ENCODE measurements at places on chromosomes 2 and 18.

DNA sequence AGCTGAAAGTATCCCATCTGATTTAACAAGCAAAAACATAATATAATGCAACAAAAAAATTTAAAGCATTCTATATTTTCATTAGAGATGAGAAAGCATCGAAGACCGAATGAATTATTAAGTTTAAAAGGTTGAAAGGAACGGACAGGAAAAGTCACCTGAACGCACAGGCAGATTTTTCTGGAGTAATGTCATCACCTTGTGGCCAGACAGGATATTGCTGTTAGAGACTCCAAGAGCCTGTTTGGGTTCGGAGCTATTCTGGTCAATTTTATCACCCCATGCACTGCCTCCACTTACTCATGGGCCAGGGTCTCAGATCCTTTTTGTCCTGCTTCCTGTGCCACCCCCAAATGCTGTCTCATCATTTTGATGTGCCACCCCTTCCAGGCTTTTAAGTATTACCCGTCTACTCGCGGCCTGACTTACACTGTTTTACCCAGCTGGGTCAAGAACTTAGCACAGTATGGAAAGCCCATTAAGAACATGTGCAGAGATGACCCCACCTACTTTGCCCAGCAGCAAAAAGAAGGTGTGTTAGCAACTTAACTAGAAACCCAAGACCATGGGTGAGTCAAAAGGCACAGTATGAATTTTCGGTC, 27.3 kb downstream of the GKN2 start:
- DNase-seq = peak; percentile 58

DNA sequence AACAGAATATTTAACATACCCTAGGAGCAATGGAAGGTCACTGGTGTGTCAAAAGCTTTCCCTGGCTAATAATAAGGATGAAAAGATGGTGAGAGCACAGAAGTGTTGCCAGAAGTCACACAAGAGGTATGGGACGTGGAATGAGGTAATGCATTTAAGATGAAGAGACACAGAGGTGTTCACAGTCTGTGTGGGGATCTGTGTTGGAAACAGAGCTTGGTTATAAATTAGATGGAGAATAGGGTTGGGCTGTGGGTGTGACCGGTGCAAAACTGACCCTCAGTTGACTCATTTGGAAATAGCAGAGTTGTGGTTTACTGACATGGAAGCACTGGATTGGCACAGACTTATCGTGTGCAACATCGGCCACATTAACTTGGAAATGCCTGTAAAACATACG, 372.5 kb downstream of the SATB2 start:
- DNase-seq = no peak

DNA sequence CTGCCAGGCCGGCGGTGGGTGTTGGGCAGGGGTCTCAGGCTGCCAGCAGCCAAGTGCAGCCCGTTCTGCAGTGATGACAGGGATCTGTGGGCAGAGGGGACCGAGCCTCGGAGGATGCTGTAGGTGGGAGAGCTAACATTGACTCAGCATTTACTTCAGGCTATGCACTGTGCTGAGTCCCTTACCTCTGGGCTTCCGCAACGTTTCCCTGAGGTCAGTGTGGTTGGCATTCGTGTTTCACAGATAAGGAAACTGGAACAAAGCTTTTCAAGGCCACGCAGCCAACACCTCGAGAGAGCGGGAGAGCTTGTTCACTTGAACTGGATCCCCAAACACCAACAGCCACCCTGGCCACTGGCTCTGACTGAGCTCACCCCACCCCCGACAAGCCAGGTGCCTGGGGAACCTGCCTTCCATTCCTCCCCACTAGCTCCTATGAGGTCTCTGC, 839 bp upstream of the GPR148 start:
- DNase-seq = no peak

- no peak for DNase-seq
These were observed 115.3 kb downstream of the METTL8 start for GRCh38 chr2:171318463-171318934.

GRCh38 chr2:233418761-233419546, 64.7 kb downstream of the DGKD start:
- peak; percentile 35 for DNase-seq

GRCh38 chr2:222972420-222972819, 79.6 kb upstream of the KCNE4 start:
- DNase-seq = no peak

DNA sequence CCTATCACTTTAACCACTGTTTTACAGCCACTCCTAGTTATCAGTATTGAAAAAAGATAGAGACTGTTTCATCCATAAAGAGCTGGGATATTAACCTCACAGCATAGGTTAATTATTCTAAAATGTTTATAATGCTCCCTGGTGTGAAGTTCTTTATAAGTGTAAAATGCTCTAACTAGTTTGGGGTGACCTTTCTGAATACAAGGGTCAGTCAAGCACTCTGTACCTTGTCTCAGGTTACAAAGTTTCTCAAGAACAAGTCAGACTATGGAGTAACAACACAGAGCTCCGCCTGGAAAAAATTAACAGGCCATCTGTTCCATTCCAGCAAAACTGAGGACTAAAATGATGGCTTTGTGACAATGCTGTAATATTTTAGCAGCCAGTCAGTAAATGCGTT, 107.4 kb downstream of the NOL4 start:
- DNase-seq = no peak

- no peak for DNase-seq
These were observed 1.3 kb downstream of the PTMA start for GRCh38 chr2:231709636-231709980.

DNA sequence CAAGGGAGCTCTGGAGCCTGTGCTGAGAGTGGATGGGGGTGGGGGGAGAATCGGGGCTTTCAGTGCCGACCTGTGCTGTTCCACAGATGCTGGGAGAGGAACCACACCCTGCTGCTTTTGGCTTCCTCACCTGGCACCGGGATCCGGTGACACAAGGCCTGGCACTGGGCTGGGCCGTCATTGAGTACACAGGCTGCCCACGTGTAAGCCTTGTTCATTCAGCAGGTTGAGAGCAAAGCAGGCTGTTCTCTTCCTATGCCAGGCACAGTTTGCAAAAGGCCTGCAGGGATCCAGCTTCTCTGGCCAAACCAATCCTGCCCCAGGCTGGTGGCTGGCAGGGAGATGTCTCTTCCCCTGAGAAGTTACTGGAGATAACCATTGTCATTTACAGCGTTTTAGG, 17.1 kb downstream of the TRIB2 start:
- no peak for DNase-seq

DNA sequence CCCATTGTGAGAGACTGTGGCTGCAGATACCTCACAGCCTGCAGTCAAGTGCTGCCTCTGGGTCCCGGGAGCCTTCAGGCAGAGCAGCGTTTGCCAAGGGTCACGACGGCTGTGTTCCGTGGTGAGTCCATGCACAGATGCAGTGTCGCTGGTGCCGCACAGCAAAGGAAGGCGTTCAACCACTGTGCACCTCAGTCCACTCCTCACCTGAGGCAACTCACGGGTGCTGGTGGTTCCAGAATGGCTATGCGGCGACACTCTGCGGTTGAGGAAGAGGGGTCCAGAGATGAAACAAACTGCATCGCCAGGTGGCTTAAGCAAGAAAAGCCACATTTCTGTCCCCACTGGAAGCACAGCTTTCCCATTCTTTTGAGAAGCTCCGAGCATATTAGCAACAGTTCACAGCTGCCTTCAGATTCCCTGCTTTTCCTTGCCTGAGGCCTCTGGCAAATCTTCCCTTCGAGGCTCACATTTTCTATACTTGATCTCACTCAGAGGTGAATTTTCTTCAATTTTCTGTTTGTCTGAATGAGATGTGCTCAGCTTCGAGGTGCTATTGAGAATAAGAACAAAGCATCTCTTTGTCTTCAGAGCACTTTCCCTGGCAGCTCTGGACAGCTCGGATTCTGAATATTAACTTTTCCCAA, 208.8 kb upstream of the TWIST2 start:
- no peak for DNase-seq

DNA sequence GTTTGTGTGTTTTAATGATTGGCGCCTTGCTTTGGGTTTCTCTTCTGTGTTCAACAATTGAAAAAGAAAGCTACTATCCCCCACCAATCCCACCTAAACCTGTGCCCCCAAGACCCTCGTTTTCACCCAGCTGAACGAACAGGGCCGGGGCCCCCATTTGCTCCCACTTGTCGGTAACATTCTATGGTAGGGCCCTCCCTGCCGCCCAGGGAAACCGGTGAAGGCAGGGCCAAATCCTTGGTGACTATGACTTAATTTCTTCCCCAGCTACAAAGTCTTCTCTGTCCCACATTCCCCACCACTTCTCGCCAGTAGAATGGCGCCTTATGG, 598 bp upstream of the SNRNP200 start:
- DNase-seq = no peak

GRCh38 chr18:58569490-58569911, 59.4 kb downstream of the ALPK2 start:
- no peak for DNase-seq

DNA sequence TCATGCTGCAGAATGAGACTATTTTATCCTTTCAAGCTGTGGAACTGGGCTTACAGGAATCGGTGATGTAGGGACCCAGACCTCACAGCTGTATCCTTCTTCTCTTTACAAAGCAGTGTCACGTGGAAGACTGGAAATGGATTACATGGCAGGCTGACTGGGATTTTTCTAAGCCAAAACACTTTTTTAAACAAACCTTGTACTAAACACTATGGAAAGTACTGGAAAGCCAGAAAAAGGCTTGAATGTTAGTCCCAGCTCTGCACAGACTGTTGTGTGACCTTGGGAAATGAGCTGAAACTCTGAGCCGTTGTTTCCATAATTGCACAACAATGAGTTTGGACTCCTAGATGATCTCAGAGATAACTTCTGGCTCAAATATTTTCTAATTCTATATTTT, 7.6 kb upstream of the ADAM23 start:
- DNase-seq = no peak

GRCh38 chr18:10230072-10230471, 224.4 kb upstream of the APCDD1 start:
- DNase-seq = no peak

- DNase-seq = no peak
These were observed 38.2 kb downstream of the CRIM1 start for GRCh38 chr2:36393738-36394256.

DNA sequence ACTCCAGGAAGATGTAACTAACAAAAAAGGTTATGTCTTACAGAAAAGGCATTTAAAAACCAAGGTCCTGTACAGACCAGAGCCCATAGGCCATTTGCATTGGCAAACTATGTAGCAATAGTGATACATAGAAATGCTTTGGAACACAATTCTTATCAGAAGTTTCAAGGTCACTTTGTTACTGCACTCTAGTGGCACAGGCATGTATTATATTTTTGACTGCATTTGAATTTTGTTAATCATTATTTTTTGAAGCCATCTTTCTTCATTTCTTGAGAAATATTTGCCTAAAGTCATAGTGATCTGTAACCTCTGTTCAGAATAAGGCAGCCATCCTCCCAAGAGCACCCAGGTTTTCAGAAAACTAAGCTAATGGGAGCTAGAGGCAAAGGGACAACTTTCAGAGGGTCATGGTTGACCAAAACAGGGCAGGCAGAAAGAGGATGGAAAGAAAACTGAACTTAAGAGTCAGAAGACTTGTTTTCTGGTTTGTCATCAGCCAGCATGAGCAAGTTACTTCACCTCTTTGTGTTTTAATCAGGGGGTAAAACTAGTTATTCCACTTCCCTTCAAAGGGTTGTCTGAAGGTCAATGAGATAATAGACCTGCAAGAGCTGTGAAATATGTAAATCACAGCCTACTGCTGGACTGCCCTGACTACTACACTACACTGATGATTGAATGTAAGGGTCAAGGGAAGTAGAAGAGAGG, 41.5 kb downstream of the SLC38A11 start:
- DNase-seq = peak; percentile 53

GRCh38 chr2:45930396-45930792, 278.9 kb downstream of the PRKCE start:
- DNase-seq = no peak

GRCh38 chr2:157488877-157489276, 45.0 kb upstream of the CYTIP start:
- peak; percentile 81 for DNase-seq

DNA sequence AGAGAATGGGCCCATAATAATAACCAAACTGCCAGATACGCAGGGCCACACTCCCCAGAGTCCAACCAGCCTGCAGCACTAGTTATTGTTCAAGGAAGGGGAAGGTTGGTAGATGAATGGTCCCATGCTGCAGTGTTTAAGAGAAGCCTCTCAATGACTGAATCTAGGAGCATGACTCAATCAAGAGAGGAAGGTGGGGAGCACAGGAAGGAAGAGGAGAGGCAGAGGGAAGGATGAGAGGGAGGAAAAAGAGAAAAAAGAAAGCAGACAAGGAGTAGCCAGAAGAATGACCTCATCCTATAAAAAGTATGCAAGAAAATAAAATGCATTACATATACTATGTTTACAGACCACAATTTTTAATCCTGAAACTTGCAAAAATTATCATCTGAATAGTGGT, 174.5 kb downstream of the TCF4 start:
- no peak for DNase-seq

DNA sequence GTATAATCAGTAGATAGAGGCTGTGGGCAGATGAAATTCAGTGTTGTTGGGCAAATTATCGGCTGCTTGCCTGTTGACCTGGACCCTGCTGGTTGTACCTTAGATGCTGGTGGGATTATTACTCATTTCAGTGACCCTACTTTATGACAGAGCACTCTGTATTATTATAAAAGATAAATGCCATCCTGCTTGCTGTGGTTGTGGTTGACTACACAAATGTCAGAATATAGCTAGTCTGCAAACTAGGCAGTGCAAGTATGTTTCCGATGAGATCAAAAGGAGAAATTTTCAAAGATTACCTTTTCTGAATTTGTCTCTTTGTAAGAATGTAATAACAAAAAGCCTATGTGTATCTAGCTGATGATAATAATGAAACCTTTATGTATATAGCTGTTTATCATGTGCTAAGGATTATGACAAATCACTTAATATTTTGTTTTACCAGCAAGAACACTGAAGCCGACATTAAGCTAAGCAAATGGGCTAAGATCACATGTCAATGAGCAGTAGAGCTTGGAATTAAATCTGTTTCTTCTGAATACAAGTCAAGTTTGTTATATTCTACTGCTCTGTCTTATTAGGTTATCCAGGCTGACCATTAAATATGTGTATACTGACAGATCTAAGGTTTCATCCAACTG, 219.2 kb downstream of the CAMKMT start:
- no peak for DNase-seq

DNA sequence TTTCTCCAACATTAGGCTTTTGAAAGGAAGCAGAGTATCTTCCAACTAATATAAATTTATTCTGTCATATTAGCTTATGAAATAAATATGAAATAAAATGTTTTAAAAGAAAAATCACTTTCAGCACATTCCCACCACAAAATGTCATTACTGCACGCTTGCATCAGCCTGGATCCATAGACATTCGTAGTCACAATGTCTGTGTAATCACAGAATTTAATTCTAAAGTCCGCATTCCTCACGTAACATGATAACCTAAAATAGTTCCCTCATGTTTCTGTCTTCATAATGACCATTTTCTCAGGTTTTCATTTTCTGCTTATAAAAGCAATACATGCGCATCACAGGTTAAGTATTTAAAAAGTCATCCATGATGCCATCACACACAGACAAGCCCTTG, 47.1 kb downstream of the HDAC4 start:
- DNase-seq = no peak

Measured in LoVo (cell line).